ENCODE measurements at places on chromosomes 11 and 22. TPM values are rescaled to one million over a fixed set of nuclear protein-coding genes. Genes with fewer than 3 reads are reported as not detected.

The TSPAN4 gene
- 177 TPM for total RNA-seq

The KRTAP5-9 gene
- not detected for total RNA-seq

The TRABD gene
- 34.7 TPM for total RNA-seq

The CDKN1C gene
- total RNA-seq = 2.6 TPM

The MAPK8IP2 gene
- 3.9 TPM for total RNA-seq

The TSPAN18 gene
- total RNA-seq = 2.7 TPM

The ASCL2 gene
- total RNA-seq = not detected

The C11orf97 gene
- not detected for total RNA-seq

The SMTNL1 gene
- not detected for total RNA-seq

The MCHR1 gene
- not detected for total RNA-seq

The GAL gene
- 11.6 TPM for total RNA-seq

The SLCO2B1 gene
- 3.3 TPM for total RNA-seq

The BTG4 gene
- total RNA-seq = not detected

The IGLL1 gene
- not detected for total RNA-seq

The MACROD1 gene
- total RNA-seq = 13.3 TPM

The DGCR8 gene
- 20.4 TPM for total RNA-seq

The C11orf52 gene
- not detected for total RNA-seq

The ATXN10 gene
- total RNA-seq = 157 TPM

The SHISA8 gene
- not detected for total RNA-seq

The MS4A12 gene
- not detected for total RNA-seq

The KDM4E gene
- total RNA-seq = not detected

The NCF4 gene
- total RNA-seq = not detected

The FXYD6 gene
- 0.32 TPM for total RNA-seq

The SHISAL1 gene
- total RNA-seq = 4.9 TPM

The TCN2 gene
- total RNA-seq = 4.6 TPM

The RAB38 gene
- total RNA-seq = 1.0 TPM

The SCUBE2 gene
- 0.44 TPM for total RNA-seq

The CCDC89 gene
- total RNA-seq = not detected

All from A549 treated with ZK216348 at 1 μM for 4 hours (cell line).